Vagina (tissue), 2 donors: ENCODE measurements at places on chromosomes 5 and 9.

- no peak for DNase-seq
Observed at GRCh38 chr5:168291964-168292785, 730 bp downstream of the WWC1 start.

GRCh38 chr5:68780299-68780955 lies 313.4 kb upstream of the SLC30A5 start:
- no peak for DNase-seq

GRCh38 chr5:146089287-146089686 lies 16.1 kb downstream of the PLAC8L1 start:
- no peak for DNase-seq

DNA sequence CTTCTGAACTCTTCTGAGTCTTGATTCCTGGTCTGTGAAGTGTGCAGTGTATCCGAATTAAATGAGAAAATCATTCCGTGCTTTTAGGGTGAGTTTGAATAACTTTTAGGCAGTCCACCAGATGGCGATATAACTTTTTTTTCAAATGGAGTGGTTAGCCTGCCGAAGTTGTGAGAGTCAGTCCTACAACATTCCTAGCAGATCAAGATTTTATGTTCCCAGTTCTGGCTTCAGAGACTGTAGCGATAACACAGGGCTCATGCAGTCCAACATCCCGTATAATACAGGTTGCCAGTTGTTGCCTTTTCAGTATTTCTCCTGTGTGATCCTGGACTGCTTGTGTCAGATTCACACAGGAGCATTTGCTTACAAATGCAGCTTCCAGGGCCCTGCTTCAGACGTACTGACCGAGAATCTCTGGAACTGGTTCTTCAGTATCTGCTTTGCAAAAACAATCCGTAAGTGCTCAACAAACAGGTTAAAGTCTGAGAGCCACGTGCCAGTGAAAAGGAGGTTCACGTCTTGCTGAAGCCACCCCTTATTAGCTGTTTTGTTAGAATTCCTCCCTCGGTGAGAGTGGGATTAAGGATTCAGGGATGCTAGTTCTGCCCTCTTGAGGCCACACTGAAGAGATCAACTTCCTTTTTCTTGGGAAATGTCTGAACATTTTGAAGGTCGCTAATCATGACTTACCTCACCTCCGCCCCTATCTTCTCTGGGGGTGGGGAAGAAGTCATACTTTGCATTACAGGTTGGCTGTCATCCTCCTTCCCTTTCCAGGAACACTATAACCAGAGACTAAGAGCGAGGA lies 22.8 kb downstream of the SMIM3 start:
- no peak for DNase-seq
